ENCODE measurements at places on chromosomes 3 and 15.

- no peak for DNase-seq
These were observed 215.2 kb downstream of the PCCB start for GRCh38 chr3:136465296-136465695.

- no peak for DNase-seq
These were observed at the start of gene MASP1 for GRCh38 chr3:187291512-187292132. Gene MASP1, minus strand, starts transcription at chr3:187291737. Its CDS starts 105 bp downstream, at chr3:187291632.

DNA sequence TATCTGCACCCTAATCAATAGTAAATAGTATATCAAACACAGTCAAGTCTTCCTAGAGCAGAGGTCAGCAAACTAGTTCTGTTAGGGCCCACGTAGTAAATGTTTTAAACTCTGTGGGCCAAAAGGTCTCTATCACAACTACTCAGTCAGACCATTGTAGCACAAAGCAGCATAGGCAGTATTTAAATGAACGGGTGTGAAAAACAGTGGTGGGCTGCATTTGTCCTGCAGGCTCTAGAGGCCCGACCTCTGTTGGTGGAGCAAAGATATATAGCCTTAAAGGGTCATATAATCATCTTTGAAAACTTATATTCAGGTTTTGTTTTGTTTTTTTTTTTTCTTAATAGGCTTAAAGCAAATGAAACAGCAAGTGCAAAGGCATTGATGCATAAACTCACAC is 326.4 kb upstream of the TRIM42 start:
- DNase-seq: no peak

- DNase-seq: no peak
These were observed 54.1 kb downstream of the EXOG start for GRCh38 chr3:38549957-38550840.

- DNase-seq: peak; percentile 89
These were observed 2.9 kb upstream of the TM4SF19 start for GRCh38 chr3:196341137-196341536.

GRCh38 chr3:168968609-168969008 is 694.9 kb downstream of the MECOM start:
- DNase-seq: no peak

- DNase-seq: no peak
These were observed 15.8 kb downstream of the SLC12A1 start for GRCh38 chr15:48221885-48222284.

- no peak for DNase-seq
These were observed 73.8 kb downstream of the TLE3 start for GRCh38 chr15:70023769-70024491.

DNA sequence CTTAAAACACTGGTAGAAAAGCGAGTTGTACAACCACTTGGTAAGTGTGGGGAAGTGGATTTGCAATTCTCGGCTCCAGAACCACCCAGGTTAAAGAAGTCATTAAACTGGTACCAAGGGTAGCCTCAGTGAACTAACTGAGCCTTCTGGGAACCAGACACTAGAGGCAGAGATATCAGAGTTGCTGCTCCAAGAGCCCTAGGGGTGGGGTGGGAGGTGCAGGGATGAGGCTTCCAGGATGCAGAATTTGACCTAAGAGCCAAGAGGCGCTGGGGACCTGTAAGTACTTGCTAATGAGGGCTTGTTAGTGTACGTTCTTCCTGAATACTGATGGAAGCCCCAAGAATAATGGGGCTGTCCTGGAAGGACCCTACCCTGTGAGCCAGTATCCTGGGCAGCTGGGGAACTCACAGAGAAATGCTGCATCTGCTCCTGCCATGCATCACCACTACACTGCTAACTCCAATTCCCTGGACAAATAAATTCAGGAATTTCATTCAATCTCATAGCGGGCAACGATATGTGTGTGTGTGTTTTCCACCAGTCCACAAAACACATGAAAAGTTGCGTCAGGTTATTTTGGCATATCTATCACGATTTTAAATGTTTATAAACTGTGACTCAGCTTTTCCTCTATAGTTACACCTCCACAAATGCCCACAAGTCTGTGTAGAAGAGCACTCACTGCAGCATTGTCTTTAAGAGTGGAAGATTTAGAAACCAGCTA is 23.8 kb downstream of the STIMATE start:
- no peak for DNase-seq

DNA sequence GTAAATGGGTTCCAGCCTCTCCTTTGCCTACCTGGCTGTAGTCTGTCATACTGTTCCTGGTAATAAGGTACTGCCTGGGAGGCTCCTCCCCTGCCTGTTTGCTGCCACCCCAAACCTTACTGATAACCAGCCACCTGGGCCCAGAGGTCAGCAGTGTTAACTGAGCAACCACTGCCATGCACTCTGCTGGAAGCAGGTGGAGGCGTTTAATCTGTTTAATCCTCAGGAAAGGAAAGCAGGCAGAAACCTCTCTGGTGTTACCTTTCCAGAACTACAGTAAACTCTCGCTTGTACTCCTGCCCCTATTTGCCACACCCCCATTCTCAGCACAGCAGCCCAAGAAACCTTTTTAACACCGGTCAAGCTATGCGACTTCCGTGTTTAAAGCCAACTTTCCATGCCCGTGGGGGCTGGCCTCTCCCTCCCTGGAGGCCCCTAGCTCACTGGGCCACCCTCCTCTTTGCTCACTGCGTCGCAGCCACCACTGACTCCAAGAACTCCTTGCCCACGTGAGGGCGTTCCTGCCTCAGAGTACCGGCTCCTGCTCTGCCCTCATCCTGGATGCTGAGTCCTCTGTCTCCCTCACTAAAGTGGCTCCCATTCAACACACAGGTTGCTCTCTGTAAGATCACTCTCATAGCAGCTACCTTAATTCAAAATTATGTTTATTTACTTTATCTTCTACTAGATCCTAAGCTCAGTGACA is 8.3 kb downstream of the BDH1 start:
- no peak for DNase-seq

GRCh38 chr15:35319354-35319753 is 226.6 kb downstream of the DPH6 start:
- DNase-seq: no peak

GRCh38 chr3:46407970-46408369 is 911 bp downstream of the CCRL2 start:
- no peak for DNase-seq

- no peak for DNase-seq
These were observed 13.5 kb upstream of the NR2C2 start for GRCh38 chr3:14933820-14934425.

GRCh38 chr3:119428538-119428937 is 34.9 kb downstream of the TMEM39A start:
- no peak for DNase-seq

DNA sequence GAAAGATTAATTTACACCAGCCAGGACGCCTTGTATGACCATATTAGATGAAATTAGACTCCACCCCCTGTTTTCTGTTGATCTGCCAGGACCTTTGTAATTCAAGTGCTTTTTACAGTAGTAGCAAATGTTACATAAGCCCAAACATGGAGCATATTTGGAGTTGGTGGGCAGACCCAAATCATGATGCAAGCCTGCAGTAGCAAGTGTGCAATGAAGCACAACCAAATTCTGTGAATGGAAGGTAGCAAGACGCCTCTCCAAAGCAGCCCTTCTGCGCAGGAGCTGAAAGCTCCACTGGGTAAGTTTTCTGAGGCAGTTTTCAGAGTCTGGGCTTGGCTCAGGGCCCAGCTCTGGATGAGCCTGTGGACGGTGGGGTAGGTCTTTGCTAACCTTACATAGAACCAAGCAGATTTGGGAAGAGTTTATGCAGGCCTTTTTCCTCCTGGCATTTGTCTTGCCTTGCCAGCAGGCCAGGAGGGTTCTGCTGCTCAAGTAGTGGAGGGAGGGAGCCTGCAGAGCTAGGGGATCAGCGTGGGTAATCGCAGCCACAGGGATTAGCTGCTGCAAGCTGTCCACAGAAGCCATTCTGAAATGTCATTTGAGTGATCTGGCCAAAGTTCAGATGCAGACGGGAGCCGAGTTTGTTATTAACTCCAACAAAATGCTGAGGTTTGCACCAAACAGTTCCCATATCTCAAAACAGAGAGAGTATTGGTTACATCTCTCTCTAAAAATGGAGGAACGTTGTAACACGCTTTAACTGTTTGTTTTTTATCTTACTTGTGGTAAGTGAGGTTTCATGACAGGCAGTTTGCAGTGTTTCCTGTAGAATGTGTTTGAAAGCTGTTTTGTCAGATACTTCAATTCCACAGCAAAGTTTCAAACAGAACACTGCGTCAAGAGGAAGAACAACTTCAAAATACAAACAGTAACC is 55.4 kb downstream of the PSMD6 start:
- DNase-seq: peak; percentile 94

GRCh38 chr3:51670053-51670822 is 814 bp upstream of the TEX264 start:
- DNase-seq: no peak

DNA sequence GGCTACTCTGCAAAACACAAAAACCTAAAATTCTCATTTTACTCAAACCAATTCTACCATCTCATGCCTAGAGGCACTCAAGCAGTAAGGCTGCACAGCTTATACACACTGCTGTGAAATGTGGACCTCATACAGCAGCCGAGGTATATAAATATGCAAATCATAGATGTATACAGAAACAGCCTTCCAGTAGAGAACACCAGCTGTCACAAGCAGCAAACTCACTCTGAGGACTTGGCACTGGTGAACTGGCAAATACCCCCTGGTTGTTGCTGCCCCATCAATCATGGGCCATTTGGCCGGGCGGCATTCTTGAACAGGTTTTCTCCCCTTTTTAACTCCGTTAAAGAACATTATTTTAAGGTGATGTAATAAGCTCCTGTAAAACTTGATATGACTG is 378.0 kb downstream of the LSAMP start:
- DNase-seq: no peak

DNA sequence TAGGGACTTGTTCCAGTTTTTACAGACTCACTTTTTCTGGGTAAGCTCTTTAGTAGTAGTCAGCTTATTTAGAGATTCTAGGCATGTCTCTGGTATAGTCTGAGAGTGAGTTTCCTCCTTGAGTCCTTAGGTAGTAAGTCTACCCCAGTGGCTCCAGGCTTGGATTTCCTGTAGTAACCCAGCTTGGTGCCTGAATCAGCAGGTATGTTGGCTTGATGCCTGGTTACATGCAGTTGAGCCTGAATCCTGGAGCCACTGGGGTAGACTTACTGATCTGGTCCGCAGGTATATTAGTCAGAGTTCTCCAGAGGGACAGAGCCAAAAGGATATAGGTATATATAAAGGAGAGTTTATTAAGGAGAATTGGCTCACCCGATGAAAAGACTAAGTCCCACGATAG is 85.8 kb upstream of the RBMS3 start:
- no peak for DNase-seq

DNA sequence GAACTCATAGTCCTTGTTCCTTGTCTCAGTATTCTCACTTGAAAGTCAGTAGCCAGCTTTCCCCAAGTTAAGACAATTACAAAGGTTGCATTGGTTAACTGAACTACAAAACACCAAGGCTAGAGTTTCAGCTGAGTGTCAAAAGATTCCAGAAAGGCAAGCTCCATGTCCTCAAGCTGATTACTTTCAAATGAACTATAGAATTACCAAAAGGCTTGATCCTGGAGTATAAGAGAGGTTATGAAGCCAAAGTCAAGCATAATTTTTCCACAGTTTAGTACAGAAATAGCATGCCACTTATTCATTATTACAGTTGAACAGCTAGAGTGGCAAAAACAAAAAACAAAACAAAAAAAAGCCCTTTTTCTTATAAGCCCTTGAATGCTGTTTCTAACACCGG is 51.9 kb downstream of the ZBTB20 start:
- no peak for DNase-seq

GRCh38 chr15:36359286-36359685 is 220.1 kb upstream of the CDIN1 start:
- DNase-seq: no peak

- no peak for DNase-seq
These were observed 560.5 kb downstream of the NR2F2 start for GRCh38 chr15:96891046-96891445.

DNA sequence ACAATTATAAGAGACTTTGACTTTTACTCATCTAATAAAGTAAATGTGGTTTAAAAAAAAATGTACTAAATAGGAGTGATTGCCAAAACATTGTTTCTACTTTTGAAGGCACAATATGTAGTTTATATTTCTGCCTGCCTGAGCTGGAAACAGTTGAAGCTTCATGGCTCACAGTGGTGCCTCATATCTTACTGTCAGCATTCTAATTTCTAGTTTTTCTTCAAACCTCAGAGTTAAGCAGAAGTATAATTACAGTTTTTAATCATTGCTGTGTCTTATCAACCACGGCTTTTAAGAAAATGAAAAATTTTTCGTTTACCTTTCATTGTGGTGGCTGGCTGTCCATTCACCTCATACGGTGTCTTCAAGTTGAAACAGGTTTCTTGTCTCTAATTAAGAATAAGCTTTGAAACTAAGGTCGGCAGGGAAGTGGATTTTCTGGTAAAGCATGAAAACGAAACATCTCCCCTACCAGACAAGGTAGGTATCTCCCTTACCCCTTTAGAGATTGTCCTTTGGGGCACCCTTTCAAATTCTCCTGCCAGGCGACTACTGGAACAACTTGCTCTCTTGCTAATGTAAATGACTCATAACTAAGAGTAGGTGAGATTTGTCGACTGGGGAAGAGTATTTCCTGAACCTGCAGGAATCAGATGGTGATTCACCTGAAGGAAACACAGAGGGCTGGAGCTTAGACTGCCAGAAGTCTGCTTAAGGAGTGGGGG is at the start of gene GPR87:
TSS of gene GPR87 (minus strand) at position 554 of the 725 bp plus-strand sequence. CDS start 16,720 bp downstream, outside the sequence.
- no peak for DNase-seq

DNA sequence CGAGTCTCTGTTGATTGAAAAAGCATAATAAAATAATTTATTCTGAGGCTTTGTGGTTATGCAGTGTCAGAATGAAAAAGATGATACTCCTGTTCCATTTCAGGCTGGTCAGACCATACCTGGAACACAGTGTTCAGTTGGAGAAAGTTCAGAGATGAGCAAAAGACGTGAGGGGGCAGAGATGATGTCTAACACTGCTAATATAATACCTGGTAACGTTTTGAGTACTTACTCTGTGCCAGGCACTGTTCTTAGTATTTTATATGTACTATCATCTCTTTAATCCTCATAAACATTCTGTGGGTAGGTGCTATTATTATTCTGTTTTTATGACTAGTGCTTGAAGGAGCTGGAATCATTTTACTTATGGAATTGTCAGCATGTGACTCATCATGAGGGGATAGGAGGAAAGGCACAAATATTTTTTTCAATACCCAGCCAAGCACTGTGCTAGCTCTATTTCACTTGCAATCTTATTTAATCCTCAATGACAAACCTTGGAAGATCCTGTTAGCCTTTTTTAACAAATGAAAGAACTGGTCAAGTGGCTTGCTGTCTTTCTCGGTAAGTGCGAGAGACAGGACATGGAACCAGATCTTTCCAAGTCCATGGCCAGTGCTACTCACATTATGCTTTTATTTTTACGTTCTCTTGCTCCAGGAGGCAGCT is 31.8 kb downstream of the IQGAP1 start:
- no peak for DNase-seq

- DNase-seq: no peak
These were observed 60.1 kb upstream of the DAZL start for GRCh38 chr3:16665282-16665741.

GRCh38 chr3:43481375-43481774 is 140.4 kb downstream of the ANO10 start:
- no peak for DNase-seq

- DNase-seq: no peak
These were observed 56.0 kb downstream of the CAPN7 start for GRCh38 chr3:15262021-15262420.

All from AML-193 (cell line).